Activated CD8-positive, alpha-beta memory T cell treated with anti-CD3 and anti-CD28 coated beads, Interleukin-2, amount 50 U/mL, for 48 hours (primary cell): ENCODE measurements at places on chromosomes 2 and 18.

DNA sequence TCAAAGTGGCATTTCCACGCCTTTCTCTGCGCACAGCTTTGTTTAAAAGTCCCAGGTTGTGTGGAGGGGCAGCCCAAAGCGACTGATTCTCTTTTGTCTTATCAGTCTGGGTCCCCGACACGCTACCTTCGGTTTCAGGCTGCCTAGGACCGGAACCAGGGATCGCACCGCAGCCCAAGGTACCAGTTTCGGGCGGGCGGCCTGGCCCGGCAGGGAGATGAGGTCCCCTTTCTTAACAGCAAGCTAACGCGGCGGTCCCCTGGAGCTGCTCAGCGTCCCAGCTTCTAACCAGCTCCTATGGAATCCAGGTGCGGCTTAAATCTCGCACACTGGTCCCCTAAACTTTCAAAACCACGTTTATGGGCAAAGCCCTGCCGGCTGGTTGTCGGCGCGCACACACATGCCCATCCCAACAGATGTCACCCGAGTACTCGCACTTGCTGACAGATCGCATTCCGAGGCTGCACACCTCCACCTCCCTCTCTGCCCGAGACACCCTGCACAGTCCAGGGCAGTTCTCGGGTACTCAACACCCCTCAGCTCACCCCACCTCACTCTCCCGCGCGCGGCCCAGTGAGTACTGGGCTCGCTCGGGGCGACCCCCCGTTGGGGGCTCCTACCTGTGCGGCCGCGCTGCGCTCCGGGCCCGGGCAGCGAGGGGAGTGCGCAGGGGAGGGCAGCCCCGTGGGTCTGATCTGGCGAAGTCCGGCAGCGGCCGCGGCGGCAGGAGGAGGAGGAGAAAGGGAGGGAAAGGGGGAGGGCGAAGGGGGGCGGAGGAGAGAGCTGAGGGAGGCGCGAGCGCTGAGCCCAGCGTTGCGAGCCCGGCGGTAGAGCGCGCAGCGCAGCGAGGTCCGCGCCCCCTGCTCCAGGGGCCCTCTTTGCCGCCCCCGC lies at the start of gene EFEMP1:
Gene EFEMP1 (minus strand): TSS at position 692 of the 891 bp plus-strand sequence. CDS start 1,342 bp downstream, outside the sequence.
- no peak for DNase-seq

GRCh38 chr18:26157326-26157725 lies 23.7 kb downstream of the PSMA8 start:
- no peak for DNase-seq

GRCh38 chr2:99072551-99072950 lies 69.0 kb upstream of the C2orf15 start:
- DNase-seq, result no peak

GRCh38 chr2:202762556-202762955 lies 109.0 kb downstream of the ICA1L start:
- DNase-seq, result no peak

- DNase-seq, result no peak
Observed at GRCh38 chr2:43075811-43076585, 150.4 kb downstream of the ZFP36L2 start.

DNA sequence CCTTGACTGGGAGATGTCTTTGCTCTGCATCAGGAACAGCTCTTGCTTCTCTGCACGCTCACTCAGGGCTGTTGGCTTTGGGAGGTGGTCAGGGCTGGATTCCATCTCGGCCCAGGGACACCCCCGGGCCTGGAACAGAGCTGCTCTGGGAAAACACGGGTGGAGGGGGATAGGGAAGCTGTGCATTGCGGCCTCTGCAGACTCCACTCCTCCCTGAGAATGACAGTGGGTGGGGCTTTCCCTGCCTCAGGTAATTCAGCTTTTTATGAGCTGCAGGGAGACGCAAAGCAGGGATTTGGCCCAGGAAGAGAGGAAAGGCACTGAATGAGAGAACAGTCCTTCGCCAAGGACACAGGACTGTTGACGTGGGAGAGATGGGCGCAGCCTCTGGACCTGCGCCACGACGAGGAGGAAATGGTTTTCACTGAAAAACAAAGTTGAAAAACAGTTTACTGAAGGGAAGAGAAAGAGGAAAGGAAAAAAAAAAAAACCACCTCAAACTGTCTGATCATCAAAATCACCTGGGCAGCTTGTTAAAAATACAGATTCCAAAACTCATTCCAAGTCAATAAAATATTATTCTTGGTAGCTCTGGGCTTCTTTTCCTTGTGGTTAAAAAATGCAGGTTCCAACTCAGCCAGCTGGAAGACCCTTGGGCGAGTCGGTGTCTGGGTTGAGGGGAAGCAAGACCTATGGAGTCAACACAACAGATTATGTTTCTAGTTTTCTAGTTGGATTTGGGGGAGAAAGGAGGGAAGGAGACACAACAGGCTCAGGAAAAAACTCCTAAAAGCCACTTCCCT lies 194.0 kb downstream of the ZFP36L2 start:
- DNase-seq, result no peak

- no peak for DNase-seq
Observed at GRCh38 chr18:79413025-79413424, 17.3 kb downstream of the NFATC1 start.

DNA sequence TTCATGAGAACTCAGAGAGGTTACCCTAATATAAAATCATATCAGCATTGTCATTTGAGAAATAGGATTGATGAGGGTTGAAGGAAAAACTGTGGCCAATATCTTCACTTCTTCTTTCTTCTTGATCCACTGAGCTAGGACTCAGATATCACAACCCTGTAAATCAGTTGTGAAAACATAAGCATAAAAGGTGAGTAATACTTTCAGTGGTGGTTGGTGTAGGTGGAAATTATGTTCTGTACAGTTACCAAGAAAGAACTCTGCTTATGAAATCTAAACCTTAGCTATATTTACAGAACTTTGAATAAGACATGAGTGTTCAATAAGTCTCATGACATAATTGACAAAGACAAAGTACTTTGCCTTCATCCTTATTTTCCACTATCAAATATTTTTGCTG lies 56.3 kb downstream of the PAX3 start:
- DNase-seq, result no peak

GRCh38 chr2:128362889-128363228 lies 44.2 kb upstream of the HS6ST1 start:
- no peak for DNase-seq

- DNase-seq, result no peak
Observed at GRCh38 chr2:62526531-62527381, 20.8 kb upstream of the TMEM17 start.

- DNase-seq, result peak; percentile 65
Observed at GRCh38 chr2:71226096-71226964, 573 bp downstream of the PAIP2B start.

GRCh38 chr2:108165729-108166128 lies 74.0 kb upstream of the SULT1C3 start:
- DNase-seq, result no peak

- no peak for DNase-seq
Observed at GRCh38 chr2:241066171-241066892, 35.8 kb downstream of the MTERF4 start.

DNA sequence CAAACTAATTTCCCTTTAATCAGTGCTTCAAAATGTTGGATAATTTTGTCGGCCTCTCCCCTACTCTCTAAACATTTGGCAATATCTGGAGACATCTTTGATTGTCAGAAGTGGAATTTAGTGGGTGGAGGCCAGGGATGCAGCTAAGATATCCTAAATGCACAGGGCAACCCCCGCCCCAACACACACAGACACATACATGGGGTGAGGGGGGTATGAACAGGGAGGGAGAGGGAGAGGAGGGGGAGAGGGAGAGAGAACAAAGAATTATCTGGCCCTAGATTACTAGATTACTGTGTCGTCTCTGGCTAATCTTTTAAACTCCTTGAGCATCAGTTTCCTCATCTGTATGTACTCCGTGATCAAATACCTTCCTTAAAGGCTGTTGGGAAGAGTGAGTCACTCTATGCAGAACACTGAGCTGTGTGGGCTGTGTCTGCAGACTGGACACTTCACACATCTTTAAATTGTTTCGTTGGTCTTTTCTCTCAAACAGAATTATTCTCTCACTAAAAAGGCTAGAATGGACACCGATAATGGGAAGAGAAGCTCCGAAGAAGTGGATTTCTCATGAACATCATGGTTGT lies 2.9 kb downstream of the RNF149 start:
- DNase-seq, result no peak

GRCh38 chr2:96931466-96931865 lies 54.9 kb downstream of the FAM178B start:
- no peak for DNase-seq

DNA sequence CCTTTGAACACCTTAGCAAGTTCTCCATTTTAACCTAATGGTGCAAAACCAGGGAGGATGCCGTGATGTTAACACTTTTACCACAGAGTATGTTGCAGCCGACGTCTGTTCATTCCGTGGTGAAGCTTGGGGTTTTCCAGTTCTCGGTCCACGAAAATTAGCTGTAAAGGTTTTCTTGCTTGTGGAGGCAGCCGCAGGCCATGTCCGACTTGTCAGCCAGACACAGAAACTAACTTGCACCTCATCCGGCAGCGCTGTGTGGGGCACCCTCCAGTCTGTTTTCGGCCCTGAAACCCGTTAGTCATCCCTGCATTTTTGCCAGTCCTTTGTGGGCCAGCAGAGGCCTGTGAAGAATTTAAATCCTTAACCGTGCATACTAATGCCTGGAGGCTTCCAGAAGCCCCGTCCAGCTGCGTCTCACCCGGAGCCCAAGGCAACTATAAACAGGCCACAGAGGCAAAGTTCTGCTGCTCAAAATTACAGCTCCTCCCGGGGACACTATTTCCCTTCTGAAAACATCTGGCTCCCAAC lies 70.6 kb downstream of the SH3YL1 start:
- DNase-seq, result no peak

GRCh38 chr2:3959372-3959771 lies 256.0 kb downstream of the DCDC2C start:
- DNase-seq, result no peak

- peak; percentile 92 for DNase-seq
Observed at GRCh38 chr2:18560031-18560796, at the start of gene RDH14. RDH14 (minus strand) TSS chr2:18560653; CDS start chr2:18560572, 81 bp downstream.

DNA sequence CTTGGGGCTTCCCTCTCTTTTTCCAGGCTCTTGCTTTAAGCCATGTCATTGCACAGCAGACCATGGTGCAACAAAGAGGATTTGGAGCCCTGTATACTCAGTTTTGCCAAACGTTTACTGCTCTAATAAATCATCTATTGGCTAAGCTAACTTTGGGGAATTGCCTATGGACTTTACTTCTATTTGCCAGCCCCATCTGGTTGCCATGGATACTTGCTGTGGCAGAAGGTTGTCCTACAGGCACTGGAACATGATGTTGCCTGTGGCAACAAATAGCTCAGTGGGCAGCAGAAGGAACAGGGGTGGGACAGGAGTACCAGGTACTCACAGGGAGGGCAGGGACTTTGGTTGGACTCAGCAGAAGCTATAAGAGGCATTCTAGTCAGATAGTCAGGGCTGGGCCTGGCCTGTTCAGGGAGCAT lies 129.7 kb downstream of the CCDC85A start:
- no peak for DNase-seq

DNA sequence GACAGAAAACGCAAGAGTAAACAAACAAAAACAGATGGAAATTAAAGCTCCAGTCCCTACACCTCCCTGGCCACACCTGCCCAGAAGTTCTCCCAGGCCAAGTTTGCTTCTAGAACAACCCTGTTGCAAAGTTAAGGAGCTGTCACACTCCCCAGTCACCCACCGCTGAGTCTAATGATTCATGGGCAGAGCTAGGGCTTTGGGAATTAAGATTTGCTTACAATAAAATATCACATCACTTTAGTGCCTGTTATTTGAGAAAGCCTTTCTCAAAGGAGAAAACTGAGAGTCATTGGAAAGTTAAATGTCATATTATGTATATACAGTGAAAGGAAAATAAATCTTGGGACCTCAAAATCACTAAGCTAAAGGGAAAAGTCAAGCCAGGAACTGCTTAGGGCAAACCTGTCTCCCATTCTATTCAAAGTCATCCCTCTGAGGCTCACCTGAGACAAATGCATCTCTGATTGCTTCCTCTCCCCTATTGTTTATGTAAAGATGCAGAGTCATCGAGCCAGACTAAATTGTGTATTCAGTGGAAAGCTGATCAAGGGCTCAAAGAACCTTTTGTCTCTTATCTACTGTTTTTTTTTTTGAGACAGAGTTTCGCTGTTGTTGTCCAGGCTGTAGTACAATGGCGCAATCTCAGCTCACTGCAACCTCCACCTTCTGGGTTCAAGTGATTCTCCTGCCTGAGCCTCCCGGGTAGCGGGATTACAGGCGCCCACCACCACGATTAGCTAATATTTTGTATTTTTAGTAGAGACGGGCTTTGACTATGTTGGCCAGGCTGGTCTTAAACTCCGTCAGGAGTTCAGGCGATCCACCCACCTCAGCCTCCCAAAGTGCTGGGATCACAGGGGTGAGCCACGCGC lies 2.8 kb downstream of the CRYGB start:
- no peak for DNase-seq

GRCh38 chr18:37389684-37390368 lies 175.8 kb downstream of the CELF4 start:
- DNase-seq, result no peak

DNA sequence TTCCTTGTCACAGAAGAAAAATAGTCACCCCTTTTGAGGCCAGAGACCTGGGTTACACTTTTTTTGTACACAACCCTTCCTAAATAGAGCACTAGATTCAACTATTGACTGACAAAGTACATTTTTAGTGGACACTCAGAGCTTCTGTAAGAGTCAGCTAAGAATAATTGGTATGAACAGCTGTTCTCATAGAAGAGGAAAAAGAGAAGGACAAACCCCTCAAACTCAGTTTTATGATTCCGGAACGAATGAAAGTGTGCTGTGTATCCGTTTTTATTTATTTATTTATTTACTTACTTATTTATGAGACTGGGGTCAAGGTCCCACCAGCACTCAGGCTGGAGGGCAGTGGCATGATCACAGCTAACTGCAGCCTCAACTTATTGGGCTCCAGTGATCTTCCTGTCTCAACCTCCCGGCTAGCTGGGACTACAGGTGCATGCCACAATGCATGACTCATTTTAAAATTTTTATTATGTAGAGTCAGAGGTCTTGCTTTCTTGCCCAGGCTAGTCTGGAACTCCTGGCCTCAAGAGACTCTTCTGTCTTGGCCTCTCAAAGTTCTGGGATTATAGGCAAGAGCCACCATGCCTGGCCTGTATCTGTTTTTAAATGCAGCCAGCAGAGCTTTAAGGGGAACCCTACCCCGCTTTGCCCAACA lies 36.0 kb upstream of the FZD5 start:
- DNase-seq, result no peak

- DNase-seq, result no peak
Observed at GRCh38 chr18:3207565-3207964, 12.2 kb downstream of the MYOM1 start.

- no peak for DNase-seq
Observed at GRCh38 chr2:154439156-154439555, 259.3 kb upstream of the KCNJ3 start.

DNA sequence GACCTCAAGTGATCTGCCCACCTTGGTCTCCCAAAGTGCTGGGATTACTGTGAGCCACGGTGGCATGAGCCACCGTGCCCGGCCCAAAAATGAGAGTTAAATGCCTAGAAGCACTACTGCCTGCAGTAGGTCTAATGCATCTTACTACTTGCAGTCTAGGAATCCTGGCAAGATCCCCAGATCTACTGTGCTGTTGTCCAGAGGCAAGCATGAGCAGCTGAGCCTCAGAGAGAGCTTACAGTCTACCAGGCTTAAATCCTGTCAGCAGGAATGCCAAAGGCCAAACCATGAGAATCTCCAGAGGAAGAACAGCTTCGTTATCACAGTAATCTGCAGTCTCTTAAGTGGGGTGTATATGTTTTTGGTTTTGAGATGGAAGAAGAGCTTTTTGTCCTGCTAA lies 54.4 kb downstream of the XRCC5 start:
- DNase-seq, result no peak

GRCh38 chr2:224038049-224038829 lies 847 bp downstream of the SERPINE2 start:
- peak; percentile 75 for DNase-seq
